ENCODE measurements at places on chromosomes 3 and 15.
A peak's percentile ranks its signal among the peaks of the same experiment; 100 is the strongest.

DNA sequence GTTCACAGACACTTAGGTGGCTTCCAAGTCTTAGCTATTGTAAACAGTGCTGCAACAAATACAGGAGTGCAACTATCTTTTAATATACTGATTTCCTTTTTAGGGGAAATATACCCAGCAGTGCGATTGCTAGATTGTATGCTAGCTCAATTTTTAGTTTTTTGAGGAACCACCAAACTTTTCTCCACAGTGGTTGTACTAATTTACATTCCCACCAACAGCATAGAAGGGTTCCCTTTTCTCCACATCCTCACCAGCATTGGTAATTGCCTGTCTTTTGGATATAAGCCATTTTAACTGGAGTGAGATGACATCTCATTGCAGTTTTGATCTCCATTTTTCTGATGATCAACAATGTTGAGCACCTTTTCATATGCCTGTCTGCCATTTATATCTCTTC, 58.9 kb downstream of the ZNF148 start:
- peak; percentile 46 for DNase-seq

DNA sequence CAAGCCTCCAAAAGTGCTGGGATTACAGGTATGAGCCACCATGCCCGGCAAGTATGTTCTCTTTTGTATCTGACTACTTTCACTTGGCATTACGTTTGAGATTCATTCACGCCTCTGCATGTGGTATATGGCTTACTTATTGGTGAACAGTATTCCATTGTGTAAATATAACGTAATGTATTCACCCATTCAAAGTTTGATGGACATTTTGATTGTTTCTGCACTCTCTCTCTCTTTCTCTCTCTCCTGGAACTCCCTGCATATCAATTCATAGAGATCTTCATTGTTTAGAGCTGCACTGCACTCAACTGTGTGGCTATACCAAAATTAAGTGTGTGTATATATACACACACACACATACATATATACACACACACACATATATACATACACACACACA, 30.4 kb downstream of the SPPL2A start:
- DNase-seq = no peak

DNA sequence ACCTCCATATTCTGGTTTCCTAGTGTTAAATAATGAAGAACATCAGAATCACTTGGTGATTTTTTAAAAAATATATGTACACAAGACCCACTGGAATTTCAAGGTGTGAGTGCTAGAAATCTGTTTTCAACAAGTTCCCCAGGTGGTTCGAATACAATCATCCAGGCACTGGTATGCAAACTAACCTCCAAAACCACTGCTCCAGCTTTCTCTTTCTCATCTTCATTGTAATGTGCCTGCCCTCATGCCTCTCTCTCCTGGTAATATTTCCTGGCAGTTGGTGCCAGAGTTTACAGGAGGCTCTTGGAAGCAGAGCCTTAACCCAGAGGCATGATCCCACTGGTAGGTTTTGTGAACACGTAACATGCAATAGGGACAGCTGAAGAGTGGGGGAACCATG, 163.1 kb upstream of the MANF start:
- no peak for DNase-seq

DNA sequence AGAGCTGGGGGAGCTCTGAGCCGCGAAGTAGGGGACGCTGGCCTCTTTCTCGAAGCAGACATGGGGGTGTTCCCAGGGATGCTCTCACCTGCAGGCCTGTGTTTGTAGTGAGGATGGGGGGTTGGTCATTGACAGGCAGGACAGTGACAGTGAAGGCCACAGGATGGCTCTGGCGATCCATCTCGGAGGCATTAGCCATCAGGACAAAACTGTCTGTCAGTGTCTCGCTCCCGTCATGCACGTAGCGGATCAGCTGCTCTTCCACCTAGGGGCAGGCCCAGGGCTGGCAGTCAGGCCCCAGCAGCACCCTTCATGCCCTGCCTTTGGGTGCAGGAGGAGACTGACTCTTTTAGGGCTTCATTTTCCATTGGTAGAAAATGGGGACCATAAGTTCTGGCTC, 28.0 kb downstream of the CSPG4 start:
- no peak for DNase-seq

DNA sequence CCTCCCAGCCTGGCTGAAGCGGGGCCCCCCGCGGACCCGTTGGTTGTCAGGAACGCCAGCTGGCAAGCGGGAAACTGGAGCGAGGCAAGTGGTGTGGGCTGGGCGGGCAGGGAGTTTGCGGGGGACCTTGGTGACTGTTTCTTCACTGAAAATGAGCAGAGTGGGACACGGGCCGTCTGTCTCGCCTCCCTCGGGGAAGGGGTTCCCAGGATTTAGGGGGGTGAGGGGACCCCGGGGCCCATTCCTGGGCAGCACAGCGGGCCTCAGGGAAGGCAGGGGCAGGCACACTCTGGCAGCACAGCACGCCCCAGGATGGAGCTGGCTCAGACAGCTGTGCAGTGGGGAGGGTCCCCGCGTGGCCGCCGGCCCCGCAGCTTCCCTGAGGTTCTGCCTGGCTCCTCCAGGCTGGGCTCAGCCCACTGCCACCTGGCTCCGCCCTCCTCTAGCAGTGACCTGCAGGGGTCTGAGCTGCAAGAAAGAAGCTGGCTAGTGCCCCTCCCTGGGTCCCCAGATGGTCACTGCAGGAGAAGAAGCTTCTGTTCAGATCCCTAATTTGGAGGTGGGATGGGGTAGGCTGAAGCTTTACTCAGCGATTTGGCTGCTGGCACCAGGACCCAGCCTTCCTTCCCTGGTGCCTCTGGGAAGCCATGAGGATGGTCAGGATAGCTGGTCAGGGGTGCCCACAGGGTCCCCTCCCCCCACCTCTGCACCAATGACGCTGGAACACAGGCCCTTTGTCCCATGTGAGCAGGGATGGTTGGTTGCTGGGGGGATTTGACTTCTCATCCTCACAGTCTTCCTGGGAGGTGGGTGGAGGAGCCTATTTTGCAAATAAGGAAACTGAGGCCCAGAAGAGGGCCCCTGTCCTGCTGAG, 90.4 kb downstream of the TBC1D2B start:
- DNase-seq = no peak

DNA sequence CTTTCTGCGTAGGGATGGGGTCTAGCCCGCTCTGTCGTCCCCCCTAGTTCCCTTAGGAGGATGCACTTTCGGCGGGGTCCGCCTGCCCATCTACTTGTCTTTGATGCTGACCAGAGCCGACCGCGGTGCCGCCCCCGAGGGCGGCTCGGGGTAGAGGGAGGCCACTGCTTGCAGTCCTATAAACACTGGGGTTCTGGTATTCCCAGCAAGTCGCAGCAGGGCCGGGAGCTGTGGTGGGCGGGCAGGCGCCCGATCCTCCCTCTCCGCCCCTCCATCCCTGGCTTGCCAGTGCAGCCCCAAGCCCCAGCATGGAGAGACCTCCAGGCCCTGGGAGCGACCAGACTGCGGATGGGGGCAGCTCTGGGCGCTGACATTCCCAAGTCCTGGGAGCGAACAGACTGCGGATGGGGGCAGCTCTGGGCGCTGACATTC, 830 bp downstream of the SEMA4B start:
- DNase-seq = no peak

- DNase-seq = no peak
Measured at GRCh38 chr3:194375473-194376240, 6.1 kb upstream of the LRRC15 start.

- peak; percentile 33 for DNase-seq
Measured at GRCh38 chr3:184712248-184713039, 580 bp upstream of the MAGEF1 start.

DNA sequence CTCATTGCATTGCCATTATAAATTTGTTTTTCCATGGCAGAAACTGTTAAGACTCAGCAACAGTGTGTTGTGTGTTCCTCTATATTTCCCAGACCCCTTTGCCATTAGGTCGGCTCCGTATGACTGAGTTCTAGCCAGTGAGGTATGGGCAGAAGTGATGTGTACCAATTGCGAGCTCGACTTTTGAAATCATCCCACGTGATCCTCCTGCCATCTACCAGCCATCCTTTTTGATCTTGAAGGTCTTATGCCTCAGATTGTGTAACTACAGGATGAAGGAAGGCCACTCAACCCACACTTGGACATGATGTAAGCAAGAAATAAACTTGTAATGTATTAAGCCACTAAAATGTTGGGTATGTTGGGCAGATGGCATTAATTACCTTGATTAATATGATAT, 562.3 kb downstream of the PDCD6IP start:
- peak; percentile 78 for DNase-seq

DNA sequence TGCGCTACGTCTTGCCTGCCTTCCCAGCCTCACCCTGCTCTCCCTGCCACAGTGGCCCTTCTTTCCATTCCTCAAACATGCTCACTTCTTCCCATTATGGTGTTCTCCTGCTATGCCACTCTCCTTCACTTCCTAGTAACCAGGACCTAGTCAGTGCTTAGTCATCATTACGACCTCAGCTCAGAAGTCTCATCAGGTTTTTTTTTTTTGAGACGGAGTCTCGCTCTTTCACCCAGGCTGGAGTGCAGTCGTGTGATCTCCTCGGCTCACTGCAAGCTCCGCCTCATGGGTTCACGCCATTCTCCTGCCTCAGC, 149.5 kb downstream of the GREM1 start:
- peak; percentile 78 for DNase-seq

- DNase-seq = no peak
Measured at GRCh38 chr3:111471831-111472230, 70.2 kb upstream of the CD96 start.

DNA sequence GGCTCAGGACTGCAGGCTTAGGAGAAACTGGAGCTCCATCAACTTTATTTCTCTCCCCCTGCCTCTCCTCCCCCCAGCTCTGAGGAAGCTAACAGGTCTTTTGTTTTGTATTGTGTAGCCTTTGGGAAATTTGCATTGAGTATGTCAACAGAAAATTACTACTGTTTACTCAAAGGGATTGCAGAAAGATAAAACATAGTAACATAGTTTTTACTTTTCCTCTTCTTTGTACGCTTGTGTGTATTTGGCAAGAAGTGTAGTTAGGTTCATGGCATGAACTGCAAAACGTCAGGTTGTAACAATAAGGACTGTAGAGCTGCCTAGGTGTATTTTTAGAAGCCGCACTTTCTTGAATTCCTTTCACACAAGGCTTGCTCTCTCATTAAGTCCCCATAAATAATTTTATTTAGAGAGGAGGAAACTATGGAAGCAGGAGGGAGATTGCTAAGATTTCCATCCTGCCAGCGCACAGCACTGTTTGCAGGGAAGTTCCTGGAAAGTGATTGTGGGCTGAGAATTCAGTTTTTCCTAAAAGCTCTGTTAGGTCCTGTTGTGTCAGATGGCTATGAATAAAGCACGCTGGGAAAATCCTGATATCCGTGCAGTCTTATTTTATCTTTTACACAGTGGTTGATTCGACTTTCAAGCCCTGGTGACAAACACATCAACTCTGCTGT, 21.1 kb upstream of the SATB1 start:
- peak; percentile 21 for DNase-seq

DNA sequence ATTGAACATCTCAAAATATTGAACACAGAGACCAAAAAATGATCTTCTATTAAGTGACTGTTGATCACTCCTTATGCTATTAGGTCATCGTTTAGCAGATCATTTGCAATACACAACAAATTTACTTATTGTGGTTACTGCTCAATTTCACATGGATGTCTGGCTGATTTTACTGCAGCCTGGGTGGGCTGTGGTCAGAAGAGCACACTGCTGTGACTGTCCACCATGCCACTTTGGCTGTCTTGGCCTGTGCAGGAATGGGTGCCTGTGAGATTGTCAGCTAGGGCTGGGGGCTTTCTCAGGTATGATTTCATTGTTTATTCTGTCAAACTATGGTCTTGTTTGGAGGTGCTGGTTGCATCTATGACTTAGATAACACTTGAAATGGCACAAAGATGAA, 80.1 kb upstream of the LRTM1 start:
- DNase-seq = no peak

DNA sequence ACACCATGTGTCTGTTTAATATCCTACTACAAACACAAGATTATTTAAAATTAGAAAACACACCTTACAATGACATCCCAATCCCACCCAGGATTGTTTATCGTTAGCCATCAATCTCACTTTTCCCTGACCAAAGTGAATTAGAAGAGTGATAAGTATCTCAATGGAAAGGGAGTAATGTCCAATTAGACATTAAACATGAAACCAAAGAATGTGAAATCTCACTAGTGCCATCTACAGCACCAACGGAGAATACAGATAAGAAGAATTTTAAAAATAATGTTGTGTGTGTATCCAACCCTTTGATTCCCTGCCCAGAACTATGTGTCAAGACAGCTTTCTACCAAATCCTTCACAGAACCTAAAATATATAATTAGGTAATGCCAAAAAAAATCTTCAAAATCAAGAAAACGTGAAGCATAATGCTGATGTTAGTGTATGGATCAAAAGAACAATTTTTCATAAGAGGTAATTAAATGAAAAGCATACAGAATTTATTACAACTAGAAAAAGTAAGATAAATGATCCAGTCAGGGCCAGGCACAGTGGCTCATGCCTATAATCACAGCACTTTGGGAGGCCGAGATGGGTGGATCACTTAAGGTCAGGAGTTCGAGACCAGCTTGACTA, 64.2 kb downstream of the SCAPER start:
- peak; percentile 5 for DNase-seq

DNA sequence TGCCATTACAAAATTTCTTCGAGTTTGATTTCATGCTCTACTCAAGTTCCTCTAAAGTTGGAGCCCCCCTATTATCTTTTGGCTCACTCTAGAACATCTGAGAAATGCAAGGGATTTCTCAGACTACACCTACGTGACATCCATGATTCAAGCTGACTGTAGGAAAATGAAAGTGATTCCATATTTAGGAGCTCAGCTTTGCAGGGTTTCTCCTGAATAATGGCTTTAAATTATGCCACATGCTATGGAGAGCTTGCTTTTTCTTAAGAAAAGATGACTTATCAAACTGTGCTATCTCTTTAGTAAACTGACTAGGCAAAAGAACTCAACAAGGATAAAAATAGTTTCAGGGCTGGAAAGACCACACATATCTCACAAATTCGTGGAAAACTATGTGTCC, 292.1 kb downstream of the LSAMP start:
- DNase-seq = no peak

DNA sequence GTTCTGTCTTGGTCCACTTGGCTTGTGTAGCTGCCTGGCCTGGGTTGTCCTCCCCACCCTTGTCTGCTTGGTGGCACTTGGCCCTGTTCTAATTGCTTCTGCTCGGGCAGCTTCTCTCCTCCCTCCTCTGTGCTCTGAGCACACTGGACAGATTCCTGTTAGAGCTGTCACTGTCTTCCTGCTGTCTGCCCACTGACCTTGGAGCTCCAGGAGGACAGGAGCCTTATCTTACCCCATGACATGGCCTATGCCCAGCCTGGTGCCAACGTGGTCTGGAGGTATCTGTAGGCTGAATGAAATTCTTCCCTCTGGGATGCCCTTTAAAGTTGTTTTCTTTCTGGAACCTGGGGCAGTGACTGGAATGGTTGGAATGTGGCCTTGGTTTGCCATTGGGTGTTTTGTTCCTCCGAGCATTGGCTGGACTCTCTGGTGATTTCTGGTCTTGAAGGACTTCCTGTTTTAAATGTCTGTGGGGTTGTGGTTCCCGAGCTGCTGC, 94.1 kb downstream of the FAM43A start:
- no peak for DNase-seq

All from inflammatory macrophage treated with lipopolysaccharide for 1 hour (primary cell).